EL (cell line): ENCODE measurements at places on chromosomes 7 and 10.
A peak's percentile ranks its signal among the peaks of the same experiment; 100 is the strongest.

GRCh38 chr7:112571852-112572607, 91.2 kb downstream of the LSMEM1 start:
- no peak for DNase-seq

- DNase-seq: no peak
Observed at GRCh38 chr7:26087321-26088091, 64.5 kb upstream of the NFE2L3 start.

GRCh38 chr10:86734207-86734988, 22.0 kb upstream of the BMPR1A start:
- DNase-seq: no peak

DNA sequence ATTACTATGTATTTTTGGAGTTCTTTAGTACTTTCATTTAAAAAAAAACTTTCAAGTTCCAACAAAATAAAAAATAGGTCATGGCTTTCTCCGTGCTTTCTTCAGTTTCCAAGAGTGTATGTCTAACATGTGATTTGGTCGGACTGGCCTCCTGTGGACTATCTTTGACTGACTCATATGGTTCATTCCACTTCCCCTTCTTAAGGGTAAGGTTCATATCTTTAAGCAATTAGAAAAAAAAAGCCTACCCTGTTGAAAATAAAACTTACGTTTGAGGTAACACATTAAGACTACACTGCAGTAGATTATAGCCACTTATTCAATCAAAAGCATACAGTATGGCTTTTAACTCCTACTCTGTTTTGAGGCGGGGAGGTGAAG, 112.8 kb upstream of the AHR start:
- peak; percentile 69 for DNase-seq

DNA sequence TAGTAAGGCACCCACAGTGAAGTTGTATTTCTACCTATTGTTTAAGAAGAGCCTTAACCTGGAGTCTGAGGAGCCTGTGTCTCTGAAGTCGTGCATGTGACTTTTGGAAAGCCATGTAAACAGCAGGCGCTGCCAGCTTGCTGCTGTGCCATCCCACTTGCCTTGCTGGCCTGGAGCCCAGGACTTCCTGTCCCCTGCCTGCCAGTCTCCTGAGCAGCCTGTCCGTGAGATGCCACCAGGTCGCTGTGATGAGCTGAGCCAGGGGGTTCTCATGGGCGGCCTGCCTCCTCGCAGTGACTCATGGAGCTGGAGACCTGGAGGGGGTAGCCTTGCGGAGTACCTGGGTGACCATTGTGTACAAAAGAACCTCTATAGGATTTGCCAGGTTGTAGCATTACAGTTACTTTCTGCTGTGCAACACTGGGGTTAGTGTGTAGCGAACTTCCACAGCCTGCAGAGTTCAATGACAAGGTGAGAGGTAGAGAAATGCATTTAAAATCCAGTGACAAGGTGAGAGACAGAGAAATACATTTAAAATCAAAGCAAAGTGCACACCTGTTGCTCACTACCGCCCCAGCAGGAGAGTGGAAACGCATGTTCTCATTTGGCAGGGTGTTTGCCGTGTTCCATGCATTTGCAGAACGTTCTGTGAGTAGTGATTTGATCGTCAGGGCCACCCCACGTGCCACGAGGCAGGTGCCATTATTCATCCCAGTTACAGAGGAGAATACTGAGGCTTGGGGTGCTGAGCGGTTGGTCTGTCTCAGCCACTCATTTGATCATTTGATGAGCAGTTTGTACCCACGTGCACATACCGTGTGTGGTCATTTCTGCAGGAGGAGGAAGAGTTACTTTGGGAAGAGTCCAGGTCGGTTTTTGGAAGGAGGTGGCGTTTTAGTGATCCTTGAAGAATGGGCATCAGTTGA, 36.6 kb upstream of the BHLHA15 start:
- DNase-seq: no peak

DNA sequence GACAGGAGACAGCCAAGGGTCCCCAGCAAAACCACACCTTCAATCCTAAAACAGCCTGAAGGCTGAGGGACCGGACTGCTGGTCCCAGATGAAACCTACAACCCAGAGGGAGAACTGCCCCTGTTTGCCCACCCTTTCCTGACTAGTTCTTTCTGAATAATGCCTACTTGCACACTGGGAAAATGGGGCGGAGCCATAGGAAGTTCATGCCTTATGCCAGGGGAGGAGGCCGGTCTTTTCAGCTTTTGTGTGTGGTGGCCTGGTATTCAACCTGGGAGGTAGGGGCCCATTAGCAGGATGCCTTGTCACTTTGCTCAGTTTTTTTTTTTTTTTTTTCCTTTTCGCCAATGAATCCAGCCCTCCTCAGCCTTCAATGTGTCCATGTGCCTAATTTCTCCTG, 20.7 kb downstream of the TOMM7 start:
- no peak for DNase-seq

DNA sequence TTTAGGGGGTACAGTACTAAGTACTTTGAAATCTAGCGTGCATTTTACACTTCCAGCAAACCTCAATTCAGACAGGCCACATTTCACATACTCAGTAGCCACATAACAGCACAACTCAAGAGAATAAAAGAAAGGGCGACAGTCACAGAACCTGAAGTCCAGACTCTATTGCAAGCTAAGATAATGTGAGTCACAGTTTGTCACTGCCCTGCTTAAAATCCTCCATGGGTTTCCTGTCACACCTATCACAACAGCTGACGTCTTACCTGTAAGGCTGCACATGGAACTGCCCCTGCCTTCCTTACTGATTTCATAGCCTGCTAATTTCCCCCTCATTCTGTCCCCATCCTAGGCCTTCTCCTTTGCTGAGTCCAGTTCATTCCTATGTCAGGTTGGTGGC, 16.1 kb upstream of the CDK14 start:
- no peak for DNase-seq

DNA sequence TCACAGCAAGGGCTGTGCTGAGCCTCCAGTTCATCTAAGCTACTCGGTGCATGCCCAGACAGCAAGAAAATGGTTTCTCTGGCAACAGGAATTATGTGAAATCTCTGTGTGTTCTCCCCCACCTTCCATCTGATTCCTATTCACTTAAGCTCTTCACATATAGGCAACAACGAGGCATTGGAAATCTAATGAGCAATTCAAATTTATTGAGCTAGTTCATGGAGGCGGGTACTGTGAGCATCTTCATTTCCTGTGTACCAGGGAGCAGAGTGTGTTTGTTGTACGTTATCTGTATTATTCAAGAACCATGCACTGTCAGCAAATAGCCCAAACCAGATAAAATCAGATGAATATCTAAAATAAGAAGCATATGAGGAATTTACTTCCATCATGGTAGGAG, 739.1 kb downstream of the MAGI2 start:
- DNase-seq: no peak

GRCh38 chr7:128831178-128831993, 1.2 kb downstream of the FLNC start:
- peak; percentile 69 for DNase-seq

DNA sequence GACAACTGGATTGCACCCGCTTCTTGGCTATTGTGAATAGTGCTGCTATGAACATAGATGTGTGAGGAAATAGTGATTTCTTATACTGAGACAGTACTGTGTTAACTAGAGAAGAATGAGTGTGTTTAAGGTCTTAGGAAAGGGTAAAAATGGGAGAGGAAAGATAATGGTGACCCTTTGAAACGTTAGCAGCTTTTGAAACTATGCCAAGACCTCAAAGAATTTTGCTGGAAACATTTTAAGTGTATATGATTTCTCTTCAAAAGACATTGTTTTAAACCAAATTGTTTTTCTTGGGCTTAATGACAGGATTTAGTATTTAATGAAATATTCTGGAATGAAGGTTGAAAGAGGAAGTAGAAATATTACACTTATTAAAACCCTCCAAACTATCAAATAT, 100.8 kb upstream of the ARHGAP21 start:
- peak; percentile 6 for DNase-seq
